Omental fat pad (tissue), 4 donors: ENCODE measurements at places on chromosomes 7 and 10. TPM values are rescaled to one million over a fixed set of nuclear protein-coding genes. Genes with fewer than 3 reads are reported as not detected.

DNA sequence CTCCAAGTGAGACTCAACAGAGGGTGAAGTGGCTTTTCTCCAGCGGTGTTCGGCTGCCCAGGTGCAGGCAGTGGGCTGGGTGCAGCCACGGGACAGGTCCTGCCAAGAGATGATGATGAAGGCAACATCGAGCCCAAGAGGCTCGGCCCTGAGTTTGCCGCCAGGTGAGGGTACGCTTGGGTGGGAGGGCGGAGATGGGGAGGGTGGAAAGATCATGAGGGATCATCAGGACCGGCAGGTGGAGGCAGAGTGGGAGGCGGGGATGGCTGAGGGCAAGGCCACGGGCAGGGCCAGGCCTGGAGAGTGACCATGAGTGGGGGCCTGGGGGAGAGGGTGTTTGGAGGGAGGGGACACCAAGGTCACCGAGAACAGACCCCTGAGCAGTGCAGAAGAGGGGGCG, 17.8 kb upstream of the AMZ1 start:
- no peak for DNase-seq

DNA sequence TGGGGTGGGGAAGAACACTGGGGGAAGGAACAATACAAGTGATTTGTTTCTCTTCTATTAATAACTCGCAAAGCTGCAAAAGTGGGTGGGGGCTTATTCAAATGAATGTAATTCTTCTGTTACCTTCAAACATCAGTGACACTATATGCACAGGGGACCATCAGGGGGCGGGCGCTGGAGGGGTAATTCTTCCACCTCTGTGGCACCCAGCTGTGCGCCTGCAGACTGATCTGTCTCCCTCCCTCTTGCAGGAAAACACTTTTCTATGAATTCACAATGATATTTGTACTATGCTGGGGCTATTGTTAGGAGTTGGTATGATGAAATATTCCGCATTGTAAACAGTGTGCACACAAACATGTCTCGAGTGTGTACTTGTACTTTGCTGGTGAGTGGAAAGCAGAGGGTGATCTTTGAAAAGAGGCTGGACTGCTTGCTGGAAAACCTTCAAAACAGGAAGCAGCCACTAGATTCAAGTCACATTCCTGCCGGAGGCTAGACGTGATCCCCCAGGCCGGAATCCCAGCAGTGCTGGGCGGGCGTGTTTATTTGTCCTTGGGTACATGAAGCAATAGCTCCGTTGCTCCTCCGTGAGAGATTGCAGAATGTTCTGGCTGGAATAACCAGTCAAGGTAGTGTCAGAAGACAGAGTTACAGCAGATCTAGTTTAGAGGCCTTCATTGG, 15.8 kb upstream of the BNIP3 start:
- DNase-seq, result no peak

LYZL2 gene
- not detected for total RNA-seq

TTYH3 gene
- total RNA-seq, result 36.1 TPM

AKR1C8 gene
- total RNA-seq, result not detected
